A673 (cell line): ENCODE measurements at places on chromosomes 3 and 15.
A peak's percentile ranks its signal among the peaks of the same experiment; 100 is the strongest.

- no peak for DNase-seq
Observed at GRCh38 chr15:77564341-77564740, 68.4 kb downstream of the LINGO1 start.

GRCh38 chr3:177345049-177345972, 148.0 kb upstream of the TBL1XR1 start:
- peak; percentile 97 for DNase-seq

DNA sequence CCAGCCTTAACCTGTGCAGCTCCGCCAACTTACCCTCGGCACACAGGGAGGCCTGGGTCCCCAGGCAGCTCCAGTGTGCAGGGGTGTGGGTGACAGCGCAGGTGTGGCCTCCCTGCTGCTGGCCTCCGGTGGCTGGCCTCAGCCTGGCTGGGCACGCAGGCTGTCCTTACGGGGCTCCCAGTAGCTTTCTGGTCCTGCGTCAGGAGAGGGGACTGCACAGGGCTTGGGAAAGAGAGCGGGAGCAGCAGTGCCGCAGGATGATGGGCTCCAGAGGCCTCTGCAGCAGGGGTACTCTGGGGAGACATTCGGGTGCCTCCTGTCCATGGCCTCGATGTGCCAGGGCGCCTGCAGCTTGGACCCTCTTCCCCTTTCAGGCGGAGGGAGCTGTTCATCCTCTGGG, 9.4 kb downstream of the APBA2 start:
- DNase-seq, result no peak

DNA sequence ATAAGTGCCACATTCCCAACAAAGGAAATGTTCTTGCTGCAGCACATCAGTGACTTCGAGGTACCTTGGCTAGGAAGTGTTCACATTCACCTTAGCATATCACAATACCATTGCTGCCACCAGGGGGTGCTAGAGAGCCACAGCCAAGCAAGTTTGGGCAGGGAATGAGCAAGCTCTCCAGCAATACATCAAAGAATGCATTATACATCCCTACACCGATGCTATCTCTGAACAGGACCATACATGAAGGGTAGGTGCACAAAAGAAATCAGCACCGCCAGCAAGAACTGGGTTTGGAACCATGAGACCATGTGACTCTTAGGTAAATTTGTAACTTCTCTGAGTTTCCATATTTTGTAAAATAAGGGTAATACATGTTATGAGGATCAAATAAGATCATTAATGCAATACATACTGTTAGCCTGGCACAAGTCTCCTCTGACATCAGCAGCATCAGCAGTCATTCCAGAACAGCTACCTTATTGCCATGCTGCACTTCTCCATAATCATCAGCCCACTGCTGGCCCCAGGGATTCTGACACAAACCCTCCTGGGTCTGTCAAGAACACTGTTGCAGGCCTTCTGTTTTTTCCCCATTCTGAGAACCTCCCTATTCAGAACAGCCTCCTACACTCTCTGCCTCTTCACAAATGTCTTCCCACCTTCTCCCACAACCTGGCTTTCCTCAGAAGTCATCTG, 37.5 kb downstream of the RYK start:
- peak; percentile 86 for DNase-seq

- DNase-seq, result peak; percentile 21
Observed at GRCh38 chr3:71763426-71763825, 9.8 kb downstream of the GPR27 start.

DNA sequence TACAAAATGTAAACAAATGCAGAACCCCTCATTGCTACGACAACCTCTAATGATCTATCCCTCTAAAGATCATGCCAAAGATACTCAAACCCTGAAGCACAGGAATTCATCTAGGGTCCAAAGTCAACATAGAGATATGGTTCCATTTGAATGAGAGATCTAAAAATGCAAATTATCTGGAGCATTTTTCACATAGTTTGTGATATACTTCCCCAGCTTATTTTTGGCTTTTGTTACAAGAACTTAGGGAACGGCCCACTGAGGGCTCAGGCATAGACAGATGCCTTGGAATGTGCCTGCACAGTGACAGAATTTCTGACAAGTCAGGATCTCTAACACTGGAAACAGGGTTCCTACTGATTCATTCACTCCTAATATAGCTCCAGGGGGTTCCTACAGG, 258.9 kb upstream of the THBS1 start:
- DNase-seq, result no peak

DNA sequence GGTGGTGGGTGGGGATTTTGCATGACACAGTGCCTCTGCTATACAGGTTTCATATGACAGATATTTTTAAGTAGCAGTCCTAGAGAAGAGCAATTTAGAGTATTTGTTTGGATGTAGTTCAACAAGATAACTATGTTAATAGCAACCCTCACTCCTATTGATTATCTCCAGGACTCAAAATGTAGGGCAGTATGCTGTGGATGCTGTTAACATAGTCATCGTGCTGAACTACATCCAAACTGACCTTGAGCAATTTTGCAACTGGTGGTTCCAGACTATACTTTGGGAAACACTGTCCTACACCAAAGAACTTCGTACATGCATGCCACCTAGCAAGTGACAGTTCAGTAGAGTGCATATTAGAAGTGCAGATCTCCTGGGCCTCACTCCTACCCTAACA, 117.6 kb downstream of the IL5RA start:
- DNase-seq, result no peak

DNA sequence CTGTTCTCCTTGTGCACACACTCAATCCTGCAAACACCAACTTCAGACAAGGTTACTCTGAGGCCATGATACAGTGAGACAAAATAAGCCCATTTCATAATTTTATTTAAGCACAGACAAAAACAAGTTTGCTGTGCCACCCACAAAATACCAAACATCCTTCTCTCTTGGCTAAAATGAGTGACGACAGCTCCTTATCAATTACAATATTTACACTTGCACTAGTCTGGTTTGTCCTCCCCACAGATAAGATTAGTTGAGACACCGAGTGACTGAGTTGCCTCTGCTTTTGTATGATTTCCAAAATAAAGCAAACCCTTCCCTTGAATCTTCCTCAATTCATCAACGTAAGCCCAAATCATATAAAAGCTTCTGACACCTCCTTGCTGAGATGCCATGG, 233.5 kb upstream of the ATP10A start:
- no peak for DNase-seq

DNA sequence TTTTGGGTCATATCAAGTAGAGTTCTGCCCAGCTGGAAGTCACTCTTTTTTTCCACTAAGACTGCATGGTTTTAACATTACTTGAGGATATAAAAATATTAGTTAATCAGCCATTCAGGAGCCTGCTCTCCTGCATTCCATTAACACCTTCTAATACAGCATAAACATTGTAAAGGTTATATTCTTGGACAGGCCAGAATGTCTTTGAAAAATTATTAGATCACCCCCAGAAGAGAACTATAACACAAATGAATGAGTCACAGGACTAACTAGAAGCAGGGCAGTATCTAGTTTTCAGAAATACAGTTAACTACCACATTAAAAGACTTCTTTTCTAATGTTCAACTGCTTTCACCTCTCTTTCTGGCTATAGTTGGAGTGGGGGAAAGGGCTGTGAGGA, 80.9 kb downstream of the THBS1 start:
- no peak for DNase-seq

GRCh38 chr3:111277226-111277625, 205.6 kb downstream of the NECTIN3 start:
- DNase-seq, result peak; percentile 4

GRCh38 chr3:27022096-27022761, 347.0 kb downstream of the NEK10 start:
- DNase-seq, result no peak

- no peak for DNase-seq
Observed at GRCh38 chr3:67059443-67059842, 61.3 kb downstream of the KBTBD8 start.

DNA sequence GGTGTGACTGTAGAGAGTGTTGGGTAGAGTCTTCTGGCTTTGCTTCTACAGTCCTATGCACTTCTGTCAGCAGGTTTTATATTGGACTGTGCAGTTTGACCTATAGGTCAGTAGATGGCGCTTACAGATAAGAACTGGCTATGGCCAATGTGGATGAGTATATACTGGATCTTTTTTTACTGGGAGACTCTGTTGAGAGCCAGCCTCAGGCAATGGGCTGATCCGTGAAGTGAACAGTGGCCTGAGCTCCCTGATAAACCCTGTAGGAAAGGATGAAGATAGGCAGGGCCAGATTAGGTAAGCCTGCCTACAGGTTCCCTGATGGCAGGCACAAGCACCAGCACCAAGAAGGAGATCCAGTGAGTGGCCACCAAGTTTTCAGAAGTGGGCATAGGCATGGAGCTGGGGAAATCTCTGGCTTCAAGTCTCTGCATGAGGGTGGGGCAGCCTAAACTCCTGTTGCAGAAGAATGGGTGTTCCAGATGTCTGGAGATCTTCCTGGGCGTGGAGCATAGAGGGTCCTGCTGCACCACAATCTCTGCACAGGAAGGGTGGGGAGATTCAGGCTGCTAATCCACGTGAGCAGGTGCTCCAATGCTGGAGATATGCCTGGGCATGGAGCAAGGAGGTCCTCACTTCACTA, 326.0 kb upstream of the SGO1 start:
- peak; percentile 50 for DNase-seq

GRCh38 chr15:66859688-66860253, 157.7 kb downstream of the SMAD6 start:
- DNase-seq, result no peak

DNA sequence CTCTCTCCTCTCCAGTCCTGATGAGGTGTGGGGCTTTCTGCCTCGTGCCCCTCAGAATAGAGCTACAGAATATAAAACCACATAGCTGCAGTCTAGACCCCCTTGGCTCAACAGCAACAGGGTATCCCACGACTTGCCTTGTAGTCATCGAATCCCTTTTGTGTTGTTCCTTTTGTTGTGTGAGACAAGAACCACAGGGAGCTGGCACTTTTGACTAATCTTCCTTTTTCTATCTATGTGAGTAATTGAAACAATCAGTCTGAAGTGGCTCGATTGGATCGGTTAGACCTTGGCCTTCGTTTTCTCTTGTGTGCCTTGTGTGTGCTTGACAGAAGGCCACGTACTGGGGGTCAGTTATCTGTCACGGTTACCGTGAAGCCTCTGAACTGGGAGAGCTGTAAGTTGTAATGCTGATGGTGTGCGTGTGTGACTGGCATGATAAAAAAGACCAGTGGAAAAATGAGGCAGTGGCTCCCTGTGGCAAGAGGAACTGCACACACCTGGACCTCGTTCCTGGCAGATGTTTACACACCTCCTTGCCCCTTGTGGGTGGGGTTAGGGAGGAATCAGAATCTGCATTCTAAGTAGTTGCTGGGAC, 23.2 kb upstream of the IQCF6 start:
- DNase-seq, result no peak

DNA sequence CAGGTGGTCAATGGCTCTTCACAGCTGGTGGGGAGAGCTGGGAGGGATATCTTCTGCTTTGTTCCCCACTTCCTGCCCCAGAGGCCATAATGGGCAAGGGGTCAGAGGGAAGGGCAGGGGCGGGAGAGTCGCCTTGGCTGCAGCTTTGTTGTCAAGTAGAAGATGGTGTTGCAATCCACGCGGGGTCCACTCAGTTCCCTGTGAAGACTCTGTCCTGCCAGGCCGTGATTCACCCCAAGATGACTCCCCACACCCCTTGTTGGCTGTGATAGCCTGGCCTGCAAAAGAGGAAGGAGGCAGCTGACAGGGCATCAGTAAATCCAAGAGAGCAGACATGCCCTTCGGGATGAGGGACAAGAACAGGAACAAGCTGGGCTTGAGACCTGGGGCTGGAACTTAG, 6.9 kb downstream of the GALNT15 start:
- DNase-seq, result no peak

GRCh38 chr15:101600035-101600434, 52.1 kb downstream of the TM2D3 start:
- no peak for DNase-seq

- DNase-seq, result no peak
Observed at GRCh38 chr15:37698679-37699078, 235.8 kb upstream of the TMCO5A start.

GRCh38 chr3:195061756-195062655, 209.0 kb downstream of the XXYLT1 start:
- no peak for DNase-seq

DNA sequence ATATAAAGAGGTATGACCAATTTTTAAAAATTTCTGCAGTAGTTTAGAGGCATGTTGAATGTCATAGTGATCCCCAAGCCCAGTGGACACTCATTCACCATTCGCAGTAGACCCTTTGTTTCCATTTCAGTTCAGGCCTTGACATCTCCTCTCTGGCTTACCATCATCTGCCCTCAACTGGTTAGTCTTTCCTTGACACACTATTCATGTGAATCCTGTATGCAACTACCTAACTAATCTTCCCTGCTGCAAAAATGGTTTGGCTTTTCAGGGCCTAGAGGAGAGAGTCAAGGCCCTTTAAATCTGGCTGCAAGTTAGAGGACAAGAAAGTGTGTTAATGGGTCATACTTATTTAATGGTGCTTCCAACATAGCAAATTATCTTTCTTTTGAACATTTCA, 10.9 kb downstream of the APH1B start:
- no peak for DNase-seq

DNA sequence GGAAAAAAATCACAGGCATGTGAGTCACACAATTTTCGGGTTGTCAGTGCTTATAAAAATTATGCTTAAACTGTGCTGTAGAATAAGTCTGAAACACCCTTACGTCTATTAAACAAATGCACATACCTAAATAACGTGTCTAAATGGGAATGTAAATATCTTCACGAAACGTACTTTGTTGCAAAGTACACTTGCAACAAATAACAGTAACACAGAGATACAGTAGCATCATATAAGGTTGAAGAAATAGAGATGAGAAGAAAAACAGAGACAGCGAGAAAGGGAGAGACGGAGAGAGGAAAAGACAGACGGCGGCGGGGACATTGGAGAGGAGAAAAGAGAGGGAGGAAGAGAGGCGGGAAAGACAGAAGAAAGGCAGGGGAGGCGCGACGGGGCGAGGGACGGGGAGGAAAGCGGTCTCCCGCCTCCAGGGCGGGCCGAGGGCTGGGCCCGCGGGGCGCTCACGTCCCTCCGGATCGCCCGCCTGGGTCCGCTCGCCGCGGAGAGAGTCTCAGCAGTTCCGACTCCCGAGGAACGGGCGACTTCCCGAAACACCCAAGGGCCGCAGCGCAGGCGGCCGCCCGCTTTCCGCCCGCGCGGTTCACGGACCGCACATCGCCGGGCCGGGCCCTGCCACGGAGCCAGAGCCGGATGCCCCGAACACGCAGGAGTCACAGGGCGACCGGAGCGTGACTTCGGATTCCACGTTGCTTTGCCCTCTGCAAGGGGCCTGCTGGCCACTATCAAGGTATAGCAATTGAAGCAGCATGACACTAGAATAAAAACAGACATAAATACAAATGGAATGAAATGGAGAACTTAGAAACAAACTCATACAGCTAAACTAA, 153.4 kb downstream of the LMLN start:
- DNase-seq, result no peak

DNA sequence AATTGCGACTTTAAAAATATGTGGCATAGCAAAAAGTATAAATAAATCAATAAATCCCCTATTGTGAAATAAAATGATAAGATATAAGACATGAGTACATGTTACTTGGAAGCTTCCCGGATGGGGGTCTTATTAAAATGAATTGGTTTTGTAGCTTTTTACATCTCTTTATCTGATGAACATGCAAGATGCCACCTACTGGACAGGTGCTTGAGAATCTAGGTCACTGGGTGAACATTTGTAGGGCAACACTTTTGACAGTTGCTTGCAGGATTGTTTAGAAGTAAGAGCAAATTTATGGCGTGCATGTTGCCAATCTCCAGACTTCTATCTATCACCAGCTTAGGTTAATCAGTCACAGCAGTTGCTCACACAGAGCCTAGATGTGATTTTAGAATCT, 362.7 kb upstream of the SUCLG2 start:
- no peak for DNase-seq

- no peak for DNase-seq
Observed at GRCh38 chr15:72387741-72388140, 10.4 kb upstream of the TMEM202 start.

- no peak for DNase-seq
Observed at GRCh38 chr3:177615015-177615414, 417.7 kb upstream of the TBL1XR1 start.
